ENCODE measurements at places on chromosomes 5 and 9. TPM values are rescaled to one million over a fixed set of nuclear protein-coding genes. Genes with fewer than 3 reads are reported as not detected.

GRCh38 chr9:107588393-107588792 is 98.8 kb upstream of the KLF4 start:
- H3K4me3 ChIP-seq: no peak overlapping the region
- no peak overlapping the region for H3K27ac ChIP-seq
- H3K27me3 ChIP-seq: no peaks in the 10 kb centered on the region

DNA sequence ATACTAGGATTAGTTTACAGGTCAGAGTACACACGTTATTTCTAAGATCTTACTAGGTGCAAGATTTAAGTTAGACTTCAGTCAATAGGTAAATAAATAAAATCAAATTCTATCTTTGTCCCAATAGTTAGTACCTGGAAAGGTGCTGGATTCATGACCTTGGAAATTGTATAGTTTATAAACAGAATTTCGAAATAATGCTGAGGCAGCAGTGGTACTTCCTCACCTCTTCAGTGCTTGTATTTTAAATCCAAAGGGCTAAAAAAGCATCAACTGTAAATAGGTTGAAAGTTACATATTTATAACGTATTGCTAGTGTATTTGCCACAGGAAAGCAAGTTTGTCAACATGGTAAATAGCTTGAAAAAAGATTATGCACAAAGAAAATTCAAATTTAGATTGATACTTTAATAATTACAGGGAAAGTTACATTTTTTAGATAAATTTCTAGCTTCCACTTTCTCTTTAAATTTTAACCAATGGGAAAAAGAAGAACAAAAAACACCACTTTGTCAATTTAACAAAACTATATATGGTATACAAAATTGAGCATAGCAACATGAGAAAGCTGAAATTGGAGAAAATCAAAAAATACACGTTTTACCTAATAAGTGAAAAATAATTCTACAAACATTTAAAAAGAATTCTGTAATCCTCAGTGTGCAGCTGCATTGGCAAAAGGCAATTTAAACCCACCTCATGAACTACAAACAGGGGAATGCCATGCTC is 46.5 kb downstream of the NR3C1 start:
- DNase-seq: no peak
- H3K27ac ChIP-seq: no peak overlapping the region
- H3K27me3 ChIP-seq: no peaks in the 10 kb centered on the region
- H3K4me3 ChIP-seq: no peak overlapping the region
- peaks cover 16% of the 10 kb centered on the region for H3K36me3 ChIP-seq

DNA sequence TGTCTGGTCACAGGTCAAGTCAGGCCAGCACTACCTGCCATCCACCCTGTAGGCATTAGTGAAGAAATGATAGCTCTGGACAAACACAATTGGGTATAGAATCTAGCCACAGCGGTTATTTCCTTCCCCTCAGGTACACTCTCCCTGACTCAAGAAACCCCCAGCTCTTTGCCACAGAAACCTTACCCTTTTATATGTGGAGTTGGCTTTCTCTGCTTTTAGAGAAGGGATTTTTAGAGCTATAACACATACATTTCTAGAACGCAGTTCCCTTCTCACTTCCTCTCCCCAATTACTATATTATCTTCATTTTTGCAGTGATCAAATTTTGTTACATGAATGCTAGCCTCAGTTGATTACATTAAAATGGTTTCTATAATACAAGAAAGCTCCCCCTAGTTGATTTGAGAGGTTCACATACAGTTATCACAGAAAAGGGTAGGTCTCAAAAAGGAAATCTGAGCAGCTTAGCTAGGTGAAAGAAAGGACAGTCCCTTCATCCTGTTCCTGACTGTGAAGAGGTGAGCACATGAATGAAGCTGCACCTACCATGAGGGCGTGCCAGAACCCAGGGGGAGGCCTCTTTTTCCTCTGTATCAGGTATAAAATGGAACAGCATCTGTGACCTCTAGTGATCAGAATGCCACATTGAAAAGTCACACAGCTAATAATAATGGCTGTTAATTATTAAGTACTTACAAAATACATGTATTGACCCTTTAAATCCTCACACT is 425.6 kb downstream of the KIAA0825 start:
- no peaks in the 10 kb centered on the region for H3K36me3 ChIP-seq
- H3K4me1 ChIP-seq: no peaks in the 10 kb centered on the region
- no peaks in the 10 kb centered on the region for H3K27me3 ChIP-seq
- no peak for DNase-seq
- no peak overlapping the region for H3K4me3 ChIP-seq

DNA sequence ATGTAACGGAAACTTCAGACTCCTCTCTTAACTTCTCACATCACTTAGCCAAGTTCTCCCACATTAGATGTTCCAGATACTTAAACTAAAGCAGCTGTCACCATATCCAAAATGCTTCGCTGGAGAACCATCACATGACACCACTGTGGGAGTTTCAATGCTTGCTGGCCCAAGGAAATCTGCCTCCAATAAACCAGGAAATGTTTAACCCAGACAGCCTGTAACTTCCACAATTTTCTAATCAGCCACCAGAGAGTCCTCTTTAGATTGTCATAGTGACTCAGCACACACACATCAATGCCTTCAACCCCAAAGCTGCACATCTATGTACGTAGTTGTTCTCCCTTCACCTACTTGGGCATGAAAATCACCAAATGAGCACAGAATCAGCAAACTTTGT is 118.7 kb downstream of the LPAR1 start:
- DNase-seq: no peak
- H3K27me3 ChIP-seq: no peaks in the 10 kb centered on the region
- peaks cover 51% of the 10 kb centered on the region for H3K4me1 ChIP-seq
- H3K27ac ChIP-seq: peak overlapping the region; percentile 84

DNA sequence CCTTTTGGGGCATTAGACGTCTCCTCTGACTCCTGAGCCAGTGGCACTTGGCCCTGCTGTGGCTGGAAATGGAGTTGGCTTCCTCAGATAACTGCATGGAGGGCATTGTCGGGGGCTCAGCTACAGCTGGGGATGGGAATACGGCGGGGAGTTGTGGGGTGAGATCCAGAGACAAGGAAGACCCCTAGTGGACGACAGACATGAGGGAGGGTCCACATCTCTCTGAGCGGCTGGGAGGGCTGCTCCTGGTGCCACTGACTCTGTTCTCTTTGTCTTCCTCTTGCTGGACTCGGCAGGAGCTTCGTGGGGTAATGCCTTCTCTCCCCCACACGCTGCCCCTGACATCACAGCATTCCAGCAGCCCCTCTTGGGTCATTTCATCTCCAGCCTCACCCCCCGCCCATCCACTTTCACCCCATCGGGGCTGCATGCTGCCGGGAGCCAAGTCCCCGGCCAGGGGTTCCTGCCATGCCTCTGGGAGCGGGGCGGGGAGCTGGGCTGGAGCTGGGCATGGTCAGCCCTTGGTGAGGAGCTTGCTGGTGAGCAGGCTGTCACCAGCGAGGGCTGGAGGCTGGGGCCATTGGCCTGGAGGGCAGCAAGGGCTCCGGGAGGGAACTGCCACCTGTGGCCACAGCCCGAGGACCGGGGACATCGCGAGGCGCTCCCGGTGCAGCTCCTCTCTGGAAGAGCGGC is 172.3 kb downstream of the CACNA1B start:
- no peak overlapping the region for H3K27ac ChIP-seq
- no peaks in the 10 kb centered on the region for H3K27me3 ChIP-seq
- H3K4me1 ChIP-seq: no peaks in the 10 kb centered on the region
- H3K36me3 ChIP-seq: no peaks in the 10 kb centered on the region

- no peak overlapping the region for H3K4me3 ChIP-seq
- H3K27me3 ChIP-seq: no peaks in the 10 kb centered on the region
- H3K4me1 ChIP-seq: no peaks in the 10 kb centered on the region
- H3K27ac ChIP-seq: no peak overlapping the region
- DNase-seq: no peak
Measured at GRCh38 chr9:23153058-23153457, 673.0 kb downstream of the ELAVL2 start.

DNA sequence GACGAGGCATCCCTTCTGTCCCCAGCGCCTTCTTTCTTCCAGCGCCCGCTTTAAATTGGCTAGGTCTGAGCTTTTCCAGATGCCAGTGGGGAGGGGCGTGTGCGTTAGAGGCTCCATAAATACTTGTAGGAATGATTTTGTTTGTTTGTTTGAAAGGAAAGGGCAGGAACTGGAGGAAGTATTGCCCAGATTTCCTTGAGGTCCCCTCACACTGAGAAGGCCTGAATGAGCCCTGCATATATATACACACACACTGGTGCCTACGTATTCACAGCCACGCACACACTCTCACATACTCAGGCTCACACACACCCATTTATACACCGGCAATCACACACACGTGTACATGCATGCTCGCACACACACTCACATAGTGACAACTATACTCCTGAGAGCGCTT is 1.0 kb upstream of the SLIT3 start:
- H3K4me3 ChIP-seq: no peak overlapping the region
- no peak for DNase-seq
- peaks cover 54% of the 10 kb centered on the region for H3K4me1 ChIP-seq
- H3K27me3 ChIP-seq: no peaks in the 10 kb centered on the region
- H3K36me3 ChIP-seq: peaks cover 6% of the 10 kb centered on the region
- no peak overlapping the region for H3K27ac ChIP-seq

C5orf52 gene
- not detected for total RNA-seq

ARHGEF28 gene
- 13.6 TPM for total RNA-seq

STOM gene
- 200 TPM for total RNA-seq

Measured in SJSA1 (cell line).